ENCODE measurements at places on chromosomes 7 and 10.
A peak's percentile ranks its signal among the peaks of the same experiment; 100 is the strongest.

DNA sequence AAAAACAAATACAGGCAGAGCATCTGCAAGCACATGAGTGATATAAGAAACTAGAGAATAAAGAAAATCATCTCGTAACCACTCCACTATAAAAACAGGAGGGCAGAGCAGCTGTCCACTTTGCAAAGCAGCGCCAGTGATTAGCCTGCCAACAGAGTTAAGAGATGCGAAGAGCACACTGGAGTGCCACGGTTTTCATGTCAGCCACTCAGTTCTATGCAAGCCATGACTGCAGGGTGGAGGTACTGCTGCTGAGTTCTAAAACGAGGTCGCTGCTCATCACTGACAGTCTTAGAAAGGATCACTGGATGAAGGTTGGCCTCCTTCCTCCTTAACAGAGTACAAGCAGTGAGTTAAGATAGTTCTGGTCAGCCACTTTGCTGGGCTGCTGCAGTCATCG, 58.5 kb downstream of the FGFR2 start:
- no peak for DNase-seq

DNA sequence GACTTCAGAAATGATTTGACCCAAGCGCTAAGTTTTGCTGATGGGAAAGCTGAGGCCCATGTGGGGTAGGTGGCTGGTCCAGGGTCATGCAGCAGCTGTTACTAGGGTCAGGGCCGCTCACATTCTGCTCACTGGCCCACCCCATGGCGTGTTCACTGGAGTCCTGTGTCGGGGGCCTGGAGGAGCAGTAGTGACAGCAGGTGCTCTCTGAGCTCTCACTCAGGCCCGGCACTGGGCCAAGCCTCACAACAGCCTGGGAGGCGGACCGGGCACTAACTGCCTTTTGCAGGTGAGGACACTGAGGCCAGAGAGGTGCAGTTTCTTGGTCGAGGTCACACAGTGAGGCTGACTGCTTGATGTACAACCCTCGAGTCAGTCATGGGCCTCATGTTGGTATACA, 82.7 kb downstream of the GLRX3 start:
- DNase-seq = no peak

GRCh38 chr7:136655414-136655813, 213.0 kb upstream of the CHRM2 start:
- no peak for DNase-seq

DNA sequence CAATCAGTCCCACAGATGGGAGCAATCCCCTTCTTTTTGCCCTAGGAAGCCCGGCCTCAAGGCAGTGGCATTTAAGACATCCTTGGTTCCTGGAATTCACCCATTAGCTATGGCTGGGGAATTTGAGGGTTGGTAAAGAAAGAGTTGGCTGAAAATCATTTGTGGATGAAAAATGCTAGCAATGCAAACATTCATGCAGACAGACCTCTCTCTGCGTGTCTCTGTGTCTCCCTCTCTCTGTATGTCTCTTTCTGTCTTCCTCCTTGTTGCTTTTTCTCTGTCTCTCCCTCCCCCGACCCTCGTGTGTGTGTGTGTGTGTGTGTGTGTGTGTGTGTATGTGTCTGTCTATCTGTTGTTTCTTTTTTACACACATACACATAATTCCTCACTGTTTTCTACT, 19.4 kb downstream of the LDB3 start:
- no peak for DNase-seq

- no peak for DNase-seq
Observed at GRCh38 chr10:84184517-84184916, 9.8 kb upstream of the CDHR1 start.

GRCh38 chr7:147363101-147363500, 1227.5 kb upstream of the C7orf33 start:
- no peak for DNase-seq

- no peak for DNase-seq
Observed at GRCh38 chr7:98187138-98187502, 24.1 kb upstream of the BHLHA15 start.

- DNase-seq = no peak
Observed at GRCh38 chr10:114902151-114902550, 35.8 kb upstream of the TRUB1 start.

GRCh38 chr7:24820730-24821044, 63.4 kb upstream of the GSDME start:
- peak; percentile 72 for DNase-seq

DNA sequence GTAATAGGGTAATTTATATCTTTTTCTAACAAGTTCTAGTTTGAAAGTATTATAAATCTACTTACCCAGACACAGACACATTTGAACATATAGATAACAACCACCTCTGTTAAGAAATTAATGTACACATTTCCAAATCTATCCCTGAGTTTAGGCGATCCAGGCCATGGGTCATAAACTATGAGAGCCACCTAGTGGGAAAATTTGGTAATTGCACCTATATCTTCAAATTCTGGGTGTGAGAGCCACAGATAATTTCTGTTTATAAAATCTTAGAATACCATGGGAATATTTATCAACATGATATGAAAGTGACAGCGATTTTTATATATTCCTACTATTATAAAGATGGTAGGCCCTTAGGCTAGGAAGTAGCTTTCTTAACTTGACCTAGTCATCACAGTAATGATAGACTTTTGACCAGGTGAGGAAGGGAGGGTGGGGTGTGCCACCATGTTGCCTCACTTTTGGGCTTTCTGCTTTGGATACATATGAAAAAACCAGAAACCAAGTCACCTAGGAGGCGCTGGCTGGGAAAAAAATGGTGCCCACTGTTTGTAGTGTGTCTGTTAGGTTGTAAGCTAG, 8.0 kb upstream of the EPHA1 start:
- peak; percentile 22 for DNase-seq

DNA sequence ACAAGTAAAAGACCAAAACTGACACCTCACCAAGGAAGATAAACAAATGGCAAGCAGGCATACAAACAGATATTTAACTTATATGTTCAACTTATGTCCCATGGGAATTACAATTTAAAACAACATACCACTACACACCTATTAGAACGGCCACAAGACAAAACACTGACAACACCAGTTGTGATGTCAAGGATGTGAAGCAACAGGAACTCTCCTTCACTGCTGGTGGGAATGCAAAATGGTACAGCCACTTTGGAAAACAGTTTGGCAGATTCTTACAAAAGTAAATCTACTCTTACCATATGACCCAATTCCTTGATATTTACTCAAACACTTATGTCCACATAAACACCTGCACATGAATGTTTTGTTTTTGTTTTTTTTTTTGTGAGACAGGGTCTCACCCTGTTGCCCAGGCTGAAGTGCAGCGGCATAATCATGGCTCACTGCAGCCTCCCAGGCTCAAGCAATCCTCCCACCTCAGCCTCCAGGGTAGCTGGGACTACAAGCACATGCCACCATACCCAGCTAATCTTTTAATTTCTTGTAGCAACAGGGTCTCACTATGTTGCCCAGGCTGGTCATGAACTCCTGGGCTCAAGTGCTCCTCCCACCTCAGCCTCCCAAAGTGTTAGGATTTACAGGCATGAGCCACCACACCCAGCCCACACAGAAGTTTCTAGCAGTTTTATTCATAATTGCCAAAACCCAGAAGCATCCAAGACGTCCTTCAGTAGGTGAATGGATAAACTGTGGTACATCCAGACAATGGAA, 27.3 kb downstream of the HERC4 start:
- DNase-seq = no peak

- DNase-seq = no peak
Observed at GRCh38 chr7:65804887-65805286, 68.0 kb upstream of the VKORC1L1 start.

GRCh38 chr7:144534196-144534595, 130.7 kb upstream of the NOBOX start:
- peak; percentile 41 for DNase-seq

GRCh38 chr7:15836651-15837050, 150.2 kb upstream of the MEOX2 start:
- DNase-seq = no peak

DNA sequence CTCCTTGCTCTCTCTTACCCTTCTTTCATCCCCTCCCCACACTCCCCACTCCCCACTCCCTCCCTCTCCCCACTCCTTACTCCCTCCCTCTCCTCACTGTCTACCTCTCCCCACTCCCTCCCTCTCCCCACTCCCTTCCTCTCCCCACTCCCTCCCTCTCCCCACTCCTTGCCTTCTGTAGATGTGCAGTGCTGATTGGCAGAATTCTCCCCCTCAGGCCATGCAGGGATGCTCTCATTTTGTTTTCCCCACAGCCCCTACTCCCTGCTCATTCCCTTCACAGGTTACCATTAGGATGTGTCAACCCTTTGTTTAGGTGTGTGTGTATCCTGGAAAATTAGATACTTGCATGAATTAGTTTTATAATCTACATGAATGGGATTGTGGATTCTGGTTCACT, 90.3 kb downstream of the CELF2 start:
- no peak for DNase-seq

DNA sequence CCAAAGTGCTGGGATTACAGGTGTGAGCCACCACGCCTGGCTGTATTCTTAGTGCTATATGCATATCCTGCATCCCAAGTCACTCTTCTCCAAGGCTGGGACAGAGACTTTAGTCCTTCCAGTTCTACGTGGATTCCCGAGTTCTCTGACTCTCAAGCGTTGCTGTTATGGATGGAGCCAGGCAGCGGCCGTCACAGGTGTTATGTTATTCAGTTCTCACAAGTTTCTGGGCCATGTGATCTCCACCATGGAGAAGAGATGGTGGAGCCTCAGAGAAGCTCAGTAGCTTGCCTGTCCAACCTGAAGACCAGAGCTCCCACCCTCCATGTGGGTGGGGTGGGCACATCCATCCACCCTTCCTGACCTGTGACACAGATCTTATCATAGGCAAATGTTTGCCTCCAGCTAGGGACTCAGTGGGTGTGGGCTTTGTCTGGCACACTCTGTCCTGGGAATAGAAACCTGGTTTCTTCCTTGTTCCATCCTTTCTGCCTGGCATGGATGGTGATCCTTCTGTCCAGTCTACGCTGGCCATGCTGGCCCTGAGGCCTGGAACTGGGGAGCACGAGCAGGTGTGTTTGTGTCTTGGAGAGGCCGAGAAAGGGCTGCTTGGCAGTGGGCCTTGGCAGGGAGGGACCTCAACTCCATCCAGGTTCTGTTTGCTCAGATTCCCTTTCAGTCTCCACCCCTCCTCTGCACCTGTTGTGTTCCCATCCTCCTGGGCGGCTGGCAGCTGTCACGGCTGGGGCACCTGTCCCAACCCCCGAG, 55.3 kb downstream of the NEURL1 start:
- DNase-seq = no peak

DNA sequence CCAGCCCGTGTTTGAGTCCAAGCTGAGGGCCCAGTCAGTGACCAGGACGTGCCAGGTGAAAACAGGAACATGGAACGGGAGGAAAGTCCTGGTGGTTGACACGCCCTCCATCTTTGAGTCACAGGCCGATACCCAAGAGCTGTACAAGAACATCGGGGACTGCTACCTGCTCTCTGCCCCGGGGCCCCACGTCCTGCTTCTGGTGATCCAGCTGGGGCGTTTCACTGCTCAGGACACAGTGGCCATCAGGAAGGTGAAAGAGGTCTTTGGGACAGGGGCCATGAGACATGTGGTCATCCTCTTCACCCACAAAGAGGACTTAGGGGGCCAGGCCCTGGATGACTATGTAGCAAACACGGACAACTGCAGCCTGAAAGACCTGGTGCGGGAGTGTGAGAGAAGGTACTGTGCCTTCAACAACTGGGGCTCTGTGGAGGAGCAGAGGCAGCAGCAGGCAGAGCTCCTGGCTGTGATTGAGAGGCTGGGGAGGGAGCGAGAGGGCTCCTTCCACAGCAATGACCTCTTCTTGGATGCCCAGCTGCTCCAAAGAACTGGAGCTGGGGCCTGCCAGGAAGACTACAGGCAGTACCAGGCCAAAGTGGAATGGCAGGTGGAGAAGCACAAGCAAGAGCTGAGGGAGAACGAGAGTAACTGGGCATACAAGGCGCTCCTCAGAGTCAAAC, 5.2 kb downstream of the GIMAP5 start:
- no peak for DNase-seq

DNA sequence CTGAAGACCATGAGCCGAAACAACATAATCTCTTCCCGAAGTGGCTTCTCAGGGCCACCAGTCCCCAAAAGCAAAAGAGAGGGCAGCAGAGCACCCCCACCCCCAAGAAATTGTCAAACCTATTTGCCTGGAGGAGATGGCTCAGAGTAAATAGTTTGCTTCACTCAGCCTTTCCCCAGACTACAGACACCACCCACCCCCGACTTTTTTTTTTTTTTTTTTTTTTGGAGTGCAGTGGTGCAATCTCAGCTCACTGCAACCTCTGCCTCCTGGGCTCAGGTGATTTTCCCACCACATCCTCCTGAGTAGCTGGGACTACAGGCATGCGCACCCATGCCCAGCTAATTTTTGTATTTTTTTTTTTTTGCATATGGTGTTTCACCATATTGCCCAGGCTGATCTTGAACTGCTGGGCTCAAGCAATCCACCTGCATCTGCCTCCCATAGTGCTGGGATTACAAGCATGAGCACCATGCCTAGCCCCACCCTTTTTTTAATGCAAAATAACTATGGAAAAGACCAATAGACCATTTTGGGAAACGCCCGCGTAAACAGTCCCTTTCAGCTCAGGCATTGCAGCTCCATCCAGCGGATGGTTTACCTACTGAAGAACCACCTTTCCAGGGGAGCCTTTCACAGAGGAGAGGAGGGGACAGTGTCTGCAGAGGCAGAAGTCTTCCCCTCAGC, 9.7 kb downstream of the ZMIZ1 start:
- DNase-seq = no peak

DNA sequence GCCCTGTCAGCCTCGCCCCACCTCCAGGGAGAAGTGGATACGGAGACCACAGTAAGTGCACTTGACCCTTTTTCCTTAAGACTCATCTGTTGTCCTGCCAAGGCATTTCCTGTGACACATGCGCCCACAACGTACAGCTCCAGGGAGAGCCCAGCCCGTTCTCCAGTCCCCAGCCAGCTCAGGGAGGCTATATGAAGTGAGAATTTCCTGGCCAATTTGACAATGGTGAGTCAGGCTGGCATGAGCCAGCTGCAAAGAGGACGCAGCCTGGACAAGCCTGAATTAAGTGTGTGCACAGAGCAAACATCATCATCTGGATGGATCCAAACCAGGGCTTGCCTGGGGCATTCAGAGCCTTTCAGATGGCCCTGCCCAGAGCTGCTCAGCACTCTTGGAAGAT, 244.8 kb downstream of the KCNMA1 start:
- no peak for DNase-seq

DNA sequence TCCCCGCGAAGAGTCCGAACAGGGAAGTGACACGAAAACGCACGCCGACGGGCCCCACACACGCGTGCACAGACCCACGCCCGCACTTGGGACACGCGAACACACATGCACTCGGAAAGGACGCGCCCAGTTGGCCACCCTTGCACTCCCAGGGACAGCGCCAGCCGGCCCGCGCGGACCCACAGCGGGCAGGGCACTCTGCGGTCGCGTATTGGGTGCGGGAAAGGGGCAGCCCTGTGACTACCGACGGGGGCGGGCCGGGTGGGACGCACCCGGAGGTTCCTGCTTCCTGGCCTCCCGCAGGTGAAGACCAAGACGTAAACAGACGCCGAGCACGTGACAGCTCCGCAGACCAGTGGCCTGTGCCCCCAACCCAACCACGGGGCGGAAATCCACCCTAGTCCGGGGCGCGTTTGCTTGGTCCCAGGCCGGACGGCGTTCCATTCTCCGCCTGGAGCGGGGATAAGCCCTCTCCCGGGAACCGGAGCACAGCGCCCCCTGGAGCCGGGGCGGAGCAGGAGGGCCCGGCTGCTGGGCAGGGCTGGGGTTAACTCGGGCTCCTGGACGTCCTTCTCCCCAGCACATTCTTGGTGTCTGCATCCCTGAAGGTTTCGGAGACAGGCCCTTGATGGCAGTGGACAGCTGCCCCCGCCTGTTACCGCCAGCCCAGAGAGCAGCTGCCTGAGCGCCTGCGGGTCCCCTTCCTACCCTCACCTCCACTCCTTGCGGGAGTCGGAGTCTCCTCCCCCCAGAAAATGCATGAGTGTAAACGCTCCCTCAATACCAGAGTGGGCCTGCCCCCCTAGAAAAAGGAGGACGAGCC, 2.0 kb upstream of the LZTS2 start:
- DNase-seq = peak; percentile 41

Measured in GF-D8 (cell line).